Neural crest cell (in vitro differentiated cells): ENCODE measurements at places on chromosomes 3 and 15. TPM values are rescaled to one million over a fixed set of nuclear protein-coding genes. Genes with fewer than 3 reads are reported as not detected.

- DNase-seq = no peak
These were observed 221.2 kb downstream of the NTRK3 start for GRCh38 chr15:88035381-88035780.

- DNase-seq = no peak
These were observed 238.8 kb upstream of the TLE3 start for GRCh38 chr15:70336425-70337009.

SAXO2 gene
- 3.9 TPM in 2 replicates for total RNA-seq

GRCh38 chr3:9897408-9898372 lies 5.0 kb upstream of the IL17RE start:
- DNase-seq = no peak

GRCh38 chr15:89486726-89487050 lies 9.7 kb downstream of the RHCG start:
- no peak for DNase-seq

DNA sequence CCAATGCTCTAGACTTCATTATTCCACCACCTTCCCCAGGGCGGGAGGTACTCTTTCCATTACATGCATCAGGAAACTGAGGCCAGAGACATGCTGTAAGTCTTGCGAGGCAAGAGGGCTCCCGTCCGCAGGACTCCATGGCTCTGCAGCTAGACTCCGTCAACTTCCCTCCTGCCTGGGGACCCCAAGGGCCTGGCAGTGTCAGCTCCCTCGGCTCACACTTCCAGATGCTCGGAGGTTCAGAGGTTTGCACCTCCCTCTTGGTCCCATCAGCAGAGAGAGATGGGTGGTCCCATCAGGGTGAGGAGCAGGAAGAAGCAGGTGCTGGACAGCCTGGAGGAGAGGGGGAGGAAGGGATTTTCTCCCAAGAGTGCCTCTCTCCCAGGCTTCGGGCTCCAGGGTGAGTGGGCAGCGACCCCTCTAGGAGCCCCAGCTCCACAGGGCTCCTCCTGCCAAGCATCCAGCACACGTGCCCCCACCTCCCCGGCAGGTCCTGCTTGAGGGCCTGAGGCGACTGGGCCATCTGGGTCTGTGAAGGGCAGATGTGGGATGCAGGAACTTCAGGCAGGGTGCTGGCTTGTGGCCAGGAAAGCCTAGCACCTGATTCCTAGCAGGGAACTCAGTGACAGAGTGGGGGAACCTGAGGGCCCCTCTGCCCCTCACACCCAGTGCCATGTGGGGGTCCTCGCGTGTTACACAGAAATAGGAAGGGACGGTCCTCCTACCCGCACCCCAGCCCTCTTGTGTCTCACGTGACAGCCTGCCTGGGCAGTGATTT lies 9.3 kb downstream of the PAK6 start:
- no peak for DNase-seq

MOBP gene
- not detected in 2 replicates for total RNA-seq
